ENCODE measurements at places on chromosomes 3 and 15.

DNA sequence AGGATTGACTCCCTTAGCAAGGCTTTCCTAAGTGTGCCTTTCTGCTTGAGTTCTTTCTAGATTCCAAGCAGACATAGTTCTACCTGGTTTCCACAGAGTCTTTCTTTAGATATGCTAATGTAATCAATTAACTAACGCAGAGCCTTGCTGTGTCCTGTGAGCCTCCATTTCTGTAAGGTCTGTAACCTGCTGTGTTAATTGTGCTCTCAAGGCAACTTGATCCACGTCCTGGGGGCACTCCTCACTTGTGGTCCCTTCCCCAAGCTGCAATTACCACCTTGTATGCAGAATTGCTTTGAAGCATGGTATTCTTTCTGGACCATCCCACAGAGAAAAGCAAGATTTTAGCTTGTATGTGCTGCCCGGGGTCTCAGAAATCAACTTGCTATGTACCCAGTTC lies 29.5 kb upstream of the THSD4 start:
- DNase-seq = no peak

DNA sequence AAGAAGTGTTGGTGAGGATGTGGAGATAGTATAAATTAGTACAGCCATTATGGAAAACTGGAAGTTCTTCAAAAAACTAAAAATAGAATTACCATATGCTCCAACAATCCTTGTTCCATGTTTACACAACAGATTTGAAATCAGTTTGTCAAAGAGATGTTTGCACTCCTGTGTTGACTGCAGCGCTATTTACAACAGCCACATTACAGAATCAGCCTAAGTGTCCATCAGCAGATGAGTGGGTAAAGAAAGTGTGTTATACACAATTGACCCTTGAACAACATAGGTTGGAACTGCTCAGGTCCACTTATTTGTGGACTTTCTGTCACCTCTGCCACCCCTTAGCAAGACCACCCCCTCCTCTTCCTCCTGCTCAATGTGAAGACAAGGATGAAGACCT lies 34.7 kb downstream of the LMLN start:
- no peak for DNase-seq

DNA sequence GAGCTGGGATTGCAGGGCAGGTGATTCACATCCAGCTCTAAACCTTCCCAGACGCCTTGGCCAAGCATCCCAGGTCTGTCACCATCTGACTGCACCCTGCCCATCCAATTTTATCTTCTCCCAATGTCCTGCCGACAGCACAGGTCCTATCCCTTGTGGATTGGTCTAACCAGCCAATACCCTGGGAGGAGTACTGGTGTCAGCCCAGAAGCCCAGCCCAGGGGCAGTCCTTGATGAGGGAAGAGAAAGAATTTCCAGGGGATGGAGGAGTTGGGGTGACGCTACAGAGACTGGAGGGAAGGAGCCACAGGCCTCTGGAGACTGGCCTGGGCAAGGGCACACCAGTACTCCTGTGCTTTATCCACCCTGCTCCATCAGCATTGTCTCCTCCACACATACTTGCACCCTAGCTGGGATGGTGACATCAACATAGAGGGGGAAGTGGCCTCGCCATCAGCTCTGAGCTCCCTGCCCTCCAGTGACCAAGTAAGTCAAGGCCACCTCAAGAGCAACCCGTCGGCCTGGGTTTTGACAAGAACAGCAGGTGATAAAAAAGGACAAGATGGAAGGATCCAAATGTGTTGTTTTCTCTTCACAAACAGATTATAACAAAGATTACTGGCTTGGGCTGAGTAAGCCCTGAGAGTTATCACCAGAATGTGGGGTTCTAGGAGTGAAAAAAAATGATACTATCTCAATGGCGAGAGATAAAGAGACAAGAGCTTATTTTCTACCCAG lies 114.6 kb downstream of the AQP9 start:
- no peak for DNase-seq

- DNase-seq = no peak
These were observed 207.3 kb downstream of the CHL1 start for GRCh38 chr3:403826-404225.

DNA sequence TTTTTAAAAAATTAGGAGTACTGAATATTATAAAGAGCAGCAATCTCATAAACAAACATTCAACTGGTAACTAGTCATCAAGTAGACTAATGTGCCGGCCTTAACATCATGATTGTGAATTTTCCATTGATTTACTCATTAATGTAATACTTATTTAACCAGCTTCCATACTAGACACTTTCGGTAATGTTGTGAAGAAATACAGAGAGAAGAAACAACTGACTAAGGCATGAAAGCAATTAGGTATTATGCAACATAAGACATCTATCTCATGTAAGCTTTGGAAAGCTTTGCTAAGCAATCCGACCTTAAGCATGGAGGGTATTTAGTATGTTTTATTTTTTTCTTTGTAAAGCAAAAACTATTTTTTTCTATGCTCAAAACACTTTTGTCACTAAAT lies 108.0 kb downstream of the IL1RAP start:
- no peak for DNase-seq

GRCh38 chr3:60363817-60364216 lies 887.4 kb downstream of the FHIT start:
- no peak for DNase-seq

DNA sequence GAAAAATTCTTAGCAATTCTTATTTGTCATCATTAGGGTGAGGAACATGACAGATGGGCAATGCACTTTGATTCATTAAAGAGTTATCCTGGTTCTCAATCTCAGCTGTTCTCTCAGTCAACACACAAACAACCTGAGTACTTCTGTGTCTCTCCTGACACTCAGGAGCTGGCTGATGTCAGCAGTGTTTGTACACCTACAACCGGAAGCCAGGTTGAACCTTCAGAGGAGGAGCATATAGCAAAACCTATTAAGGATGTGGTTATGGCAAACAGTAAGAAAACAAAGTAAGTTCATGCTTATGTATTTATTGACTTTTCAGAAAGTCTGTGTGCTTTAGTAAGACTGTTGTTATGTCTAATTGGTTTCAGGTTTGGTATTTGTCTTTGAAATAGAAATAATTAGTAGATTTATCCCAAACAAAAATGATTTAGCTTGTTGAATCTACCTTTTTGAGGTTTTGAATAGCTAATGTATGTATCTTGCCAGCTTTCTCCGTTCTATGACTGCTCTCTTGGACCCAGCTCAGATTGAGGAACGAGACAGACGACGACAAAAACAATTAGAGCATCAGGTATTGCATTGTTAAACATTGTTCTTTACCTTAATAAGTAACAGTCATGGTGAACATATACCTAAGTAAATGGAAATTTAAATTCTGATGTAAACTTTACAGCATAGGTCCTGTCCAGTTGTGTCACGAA lies 36.6 kb downstream of the CCDC66 start:
- DNase-seq = no peak

DNA sequence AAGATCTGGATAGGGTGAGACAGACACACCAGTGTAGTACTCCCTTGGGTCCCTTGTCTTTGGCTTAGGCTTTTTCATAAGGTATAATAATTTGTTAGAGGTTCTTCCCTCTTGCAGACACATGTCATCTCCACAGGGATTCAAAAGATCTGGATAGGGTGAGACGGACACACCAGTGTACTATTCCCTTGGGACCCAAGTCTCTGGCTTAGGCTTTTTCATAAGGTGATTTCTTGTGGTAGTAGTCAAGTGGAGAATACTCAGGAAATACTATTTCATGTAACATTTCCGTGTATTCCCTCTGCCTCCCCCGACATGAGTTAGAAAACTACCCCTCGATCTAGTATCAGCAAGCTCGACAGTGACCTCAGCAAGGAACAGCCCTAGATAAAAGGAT lies 954 bp upstream of the MAPKBP1 start:
- DNase-seq = no peak

All from OCI-M1 (cell line).